ENCODE measurements at places on chromosomes 16 and 17. TPM values are rescaled to one million over a fixed set of nuclear protein-coding genes. Genes with fewer than 3 reads are reported as not detected.

GRCh38 chr17:62987136-62987535, 21.1 kb downstream of the TANC2 start:
- no peak for DNase-seq

DNA sequence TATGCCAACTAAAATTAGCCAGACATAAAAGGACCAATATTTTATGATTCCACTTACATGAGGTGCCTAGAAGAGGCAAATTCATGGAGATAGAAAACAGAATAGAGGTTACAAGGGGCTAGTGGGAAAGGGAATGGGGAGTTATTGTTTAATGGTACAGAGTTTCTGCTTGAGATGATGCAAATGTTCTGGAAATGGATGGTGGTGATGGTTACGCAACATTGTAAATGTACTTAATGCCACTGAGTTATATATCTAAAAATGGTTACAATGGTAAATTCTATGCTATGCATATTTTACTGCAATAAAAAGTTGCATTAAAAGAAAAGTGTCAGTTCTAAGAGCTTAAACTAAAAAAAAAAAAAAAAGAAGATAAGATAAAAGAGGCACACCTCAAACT, 17.9 kb downstream of the MT1X start:
- no peak for DNase-seq

DNA sequence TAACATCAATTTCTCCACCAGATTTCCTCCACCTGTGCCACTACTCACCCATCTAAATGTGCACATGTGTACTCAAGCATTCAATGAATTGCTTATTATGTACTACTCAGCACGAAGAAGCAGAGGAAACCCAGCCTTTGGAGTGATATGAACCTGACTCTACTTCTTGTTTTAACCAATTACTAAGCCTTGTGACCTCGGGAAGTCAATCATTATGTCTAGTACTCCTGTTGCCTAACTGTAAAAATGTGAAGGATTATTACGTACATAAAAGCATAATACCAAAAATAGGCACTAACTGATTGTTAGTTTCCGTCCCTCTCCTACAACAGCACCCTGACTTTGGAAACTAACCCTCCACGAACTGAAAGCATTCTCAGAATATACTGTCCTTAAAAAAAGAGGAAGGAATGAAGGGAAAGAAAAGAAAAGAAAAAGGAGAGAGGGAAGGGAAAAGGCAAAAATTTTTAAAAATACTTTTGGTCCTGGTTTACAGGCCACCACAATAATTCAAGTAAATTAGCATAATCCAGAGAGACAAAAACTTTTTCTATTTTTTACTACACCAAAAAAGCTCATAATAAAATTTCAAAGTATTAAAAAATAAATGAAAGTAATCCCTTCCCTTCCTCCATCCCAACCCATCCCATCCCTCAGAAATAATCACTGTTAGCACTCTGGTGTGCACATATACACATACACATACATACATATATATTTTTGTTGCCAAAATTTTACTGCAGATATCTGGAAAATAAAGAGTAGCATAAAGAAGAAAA, 53.6 kb downstream of the KANSL1 start:
- no peak for DNase-seq

- DNase-seq: peak; percentile 61
Measured at GRCh38 chr17:35786941-35787432, 8.5 kb downstream of the MMP28 start.

DNA sequence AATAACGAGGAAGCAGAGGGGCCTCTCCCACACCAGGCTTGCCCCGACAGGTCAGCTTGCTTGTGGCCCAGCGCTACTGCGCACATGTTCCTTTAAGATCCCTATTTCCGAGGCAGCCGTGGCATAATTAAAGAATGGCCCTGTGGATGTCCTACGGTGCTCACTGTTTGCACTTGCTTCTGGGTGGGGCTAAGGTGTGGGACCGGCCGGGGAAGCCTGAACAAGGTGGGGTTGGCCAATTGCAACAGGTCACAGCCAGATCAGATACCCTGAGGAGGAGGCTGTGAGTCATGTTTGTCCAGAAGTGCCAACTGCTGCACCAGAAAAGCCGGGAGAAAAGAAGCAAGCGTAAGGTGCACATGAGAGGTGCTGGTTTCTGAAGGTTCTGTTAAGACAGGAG, 158.5 kb upstream of the CACNG5 start:
- DNase-seq: peak; percentile 85

- DNase-seq: no peak
Measured at GRCh38 chr16:30659507-30660423, 1.5 kb downstream of the FBRS start.

- DNase-seq: no peak
Measured at GRCh38 chr16:19704321-19705145, 13.5 kb downstream of the KNOP1 start.

DNA sequence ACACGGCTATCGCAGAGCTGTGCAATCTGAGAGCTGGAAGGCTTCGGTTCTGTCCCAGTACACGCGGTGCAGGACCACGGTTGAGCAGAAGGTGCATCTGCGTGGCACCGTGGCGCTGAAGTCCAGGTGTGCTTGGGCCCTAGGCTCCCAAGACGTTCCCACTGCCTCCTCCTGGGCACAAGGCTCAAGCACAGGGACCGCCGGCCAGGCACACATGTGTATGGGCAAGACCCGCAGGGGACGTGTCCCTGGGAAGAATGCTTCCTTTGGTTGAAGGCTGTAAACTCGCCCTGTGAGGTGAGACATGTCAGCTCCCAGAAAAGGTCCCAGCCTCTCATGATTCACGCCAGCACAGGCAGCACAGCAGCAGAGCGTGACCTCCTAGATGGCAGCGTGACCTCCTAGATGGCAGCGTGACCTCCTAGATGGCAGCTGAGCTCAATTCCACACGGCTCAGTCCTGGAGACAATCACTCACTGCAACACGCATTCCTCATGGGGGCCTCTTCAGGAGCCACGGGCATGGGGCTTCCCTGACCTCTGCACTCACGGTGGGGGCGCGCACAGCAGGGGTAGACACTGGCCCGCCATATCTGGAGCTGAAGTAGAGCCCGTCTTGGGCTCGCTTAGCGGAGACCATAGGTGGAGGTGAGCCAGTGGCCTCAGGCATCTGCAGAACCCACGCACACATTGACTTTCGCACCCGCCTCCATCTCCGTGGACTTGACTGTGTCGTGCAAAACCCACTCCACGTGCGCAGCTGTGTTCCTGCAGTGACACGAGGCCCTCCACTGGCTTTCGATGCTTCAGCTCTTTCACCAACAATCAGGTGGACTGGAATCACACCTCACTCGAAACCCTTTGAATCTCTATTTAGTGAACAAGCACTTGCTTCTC, 85.0 kb upstream of the CHMP6 start:
- no peak for DNase-seq

- no peak for DNase-seq
Measured at GRCh38 chr17:47197821-47198220, 8.7 kb upstream of the CDC27 start.

- DNase-seq: no peak
Measured at GRCh38 chr16:75590920-75591843, 25.0 kb downstream of the GABARAPL2 start.

ESRP2 gene
- 87.1 TPM for total RNA-seq

TMEM98 gene
- total RNA-seq: 16.7 TPM
